ENCODE measurements at places on chromosomes 3 and 15.

DNA sequence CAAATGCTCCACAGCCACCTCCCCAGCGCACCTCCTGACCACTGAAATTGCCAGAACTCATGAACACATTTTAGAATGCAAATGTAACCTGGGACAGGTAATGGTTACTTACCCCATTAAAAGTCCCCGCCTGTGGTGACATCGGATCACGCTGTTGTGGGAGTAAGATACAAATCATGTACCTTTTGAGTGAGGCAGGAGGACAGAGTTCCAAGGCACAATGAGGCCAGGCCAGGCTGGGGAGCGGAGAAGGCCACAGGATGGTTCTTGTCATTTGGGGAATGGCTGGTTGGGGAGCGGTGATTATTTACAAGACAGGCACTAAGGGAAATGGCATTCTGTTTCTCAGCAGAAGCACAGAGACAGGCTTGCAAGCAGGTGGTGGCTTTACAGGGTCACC, 490.0 kb downstream of the EDEM1 start:
- no peak for DNase-seq

DNA sequence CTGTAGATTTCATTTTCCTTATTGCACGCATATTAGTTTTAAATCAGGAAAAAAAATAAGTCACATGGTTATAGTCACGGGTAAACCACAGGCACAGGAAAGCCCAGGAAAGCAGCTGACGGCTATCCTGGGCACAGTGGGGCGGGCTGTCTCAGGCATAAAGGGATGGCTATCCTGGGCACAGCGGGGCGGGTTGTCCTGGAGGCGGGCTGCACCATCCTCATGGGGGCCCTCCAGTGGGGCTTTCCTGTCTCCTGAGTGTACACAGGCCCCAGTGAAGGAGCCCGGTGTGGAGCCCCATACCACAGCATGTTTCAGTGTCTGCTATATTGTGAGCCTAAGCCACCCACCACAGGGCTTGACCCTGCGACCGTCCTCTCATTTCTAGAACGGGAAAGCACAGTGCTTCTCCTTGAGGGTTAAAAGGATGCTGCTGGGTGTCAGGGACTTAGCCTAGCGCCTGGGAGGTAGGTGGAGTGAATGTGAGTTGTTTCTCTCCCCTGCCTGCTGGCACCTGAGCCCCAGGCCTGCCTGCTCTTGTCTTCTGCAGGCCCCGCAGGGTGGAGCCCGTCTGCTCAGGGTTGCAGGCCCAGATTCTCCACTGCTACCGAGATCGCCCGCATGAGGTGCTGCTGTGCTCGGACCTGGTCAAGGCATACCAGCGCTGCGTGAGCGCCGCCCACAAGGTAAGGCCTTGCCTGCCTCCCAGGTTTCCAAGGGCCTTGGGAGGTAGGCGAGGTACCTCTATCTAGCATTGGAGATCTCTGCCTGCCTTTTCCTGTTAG, 25.9 kb upstream of the PLXNA1 start:
- no peak for DNase-seq

GRCh38 chr3:157438194-157438730, 1.6 kb downstream of the PTX3 start:
- DNase-seq, result no peak

- DNase-seq, result no peak
Observed at GRCh38 chr15:88178631-88179030, 77.9 kb downstream of the NTRK3 start.

GRCh38 chr3:12773030-12773709, 14.1 kb upstream of the TMEM40 start:
- no peak for DNase-seq
